Esophagus squamous epithelium (tissue), 5 donors: ENCODE measurements at places on chromosomes 5 and 9.

DNA sequence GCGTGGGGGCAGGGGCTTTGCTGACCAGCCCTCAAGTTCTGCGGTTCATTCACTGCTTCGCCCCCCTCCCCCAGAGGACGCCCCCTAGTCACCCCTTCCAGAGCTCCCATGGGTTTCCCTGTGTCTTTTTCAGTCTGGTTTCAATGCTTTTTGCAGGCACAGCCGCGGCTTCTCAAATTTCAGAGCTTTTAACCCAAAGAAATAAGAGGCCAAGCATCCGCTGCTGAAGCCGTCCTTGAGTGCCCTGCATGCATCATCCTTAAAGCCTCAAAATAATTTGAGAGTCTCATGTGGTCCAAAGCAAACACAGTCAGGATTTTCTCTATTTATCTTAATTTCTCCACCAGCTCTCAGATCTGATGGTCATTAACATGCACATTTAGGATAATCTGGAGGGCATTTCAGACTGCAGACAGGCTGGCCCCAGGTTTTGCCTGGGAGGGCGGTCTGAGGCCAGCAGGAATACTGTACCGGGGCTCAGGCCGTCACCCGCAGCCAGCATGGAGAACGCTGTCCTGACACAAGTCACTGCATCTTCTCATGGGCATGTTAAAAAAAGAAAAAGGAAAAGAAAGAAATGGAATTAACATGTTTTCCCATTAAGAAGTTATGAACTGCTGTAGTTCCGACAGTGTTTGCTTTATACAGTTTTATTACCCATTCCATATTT lies 420.8 kb upstream of the IRX4 start:
- no peak for DNase-seq

DNA sequence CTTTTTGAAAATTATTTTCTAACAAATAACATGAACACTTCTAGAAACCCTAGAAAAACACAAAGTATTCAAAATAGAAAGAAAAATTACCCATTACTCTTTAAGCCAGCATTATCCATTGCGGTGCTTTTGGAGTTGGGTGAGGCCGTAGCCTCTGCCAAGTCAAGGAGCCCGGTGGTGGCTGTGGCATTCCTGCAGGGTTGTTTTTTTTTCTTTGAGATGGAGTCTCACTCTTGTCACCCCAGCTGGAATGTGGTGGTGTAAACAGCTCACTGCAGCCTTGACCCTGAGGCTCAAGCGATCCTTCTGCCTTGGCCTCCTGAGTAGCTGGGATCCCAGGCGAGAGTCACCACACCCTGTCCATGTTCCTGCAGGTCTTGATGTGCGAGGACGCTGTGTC lies 8.2 kb upstream of the AHRR start:
- no peak for DNase-seq

DNA sequence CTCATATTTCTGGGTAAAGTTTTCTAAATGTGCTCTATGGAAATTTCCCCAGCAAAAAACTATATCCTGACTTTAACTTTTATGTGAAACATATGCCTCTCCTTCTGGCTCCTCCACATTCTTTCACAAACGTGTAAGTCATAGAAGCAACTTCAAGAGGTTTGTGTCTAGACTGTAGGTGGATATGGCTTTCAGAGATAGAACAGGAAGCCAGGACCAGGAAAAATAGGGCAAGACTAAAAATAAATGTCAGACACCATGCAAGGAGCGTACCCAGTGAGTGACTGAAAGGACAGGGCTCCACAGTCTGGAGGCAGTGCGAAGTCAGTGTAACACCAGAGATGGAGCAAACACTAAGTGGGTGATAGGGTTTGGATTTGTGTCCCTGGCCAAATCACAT lies 240.7 kb downstream of the COX7C start:
- no peak for DNase-seq

GRCh38 chr5:148825716-148826052 lies 727 bp upstream of the ADRB2 start:
- DNase-seq: no peak

DNA sequence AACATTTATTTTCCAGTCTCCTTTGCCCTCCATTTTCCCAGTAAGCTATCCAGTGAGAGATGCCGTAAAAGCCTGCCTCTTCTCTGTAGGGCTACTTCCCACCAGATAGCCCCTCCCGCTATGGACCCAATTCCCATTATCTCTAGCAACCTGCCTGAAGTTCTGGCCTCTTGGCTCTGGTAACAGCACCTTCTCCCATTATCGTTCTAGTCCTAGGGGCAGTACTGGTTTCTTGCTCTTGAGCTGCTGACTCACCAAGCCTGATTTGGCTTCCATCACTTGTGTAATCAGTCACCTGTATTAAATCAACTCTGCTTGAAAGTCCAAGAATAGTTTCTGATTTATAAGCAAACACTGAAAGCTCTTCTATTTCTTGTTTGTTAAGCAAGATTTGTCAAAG lies 42.8 kb upstream of the PARP8 start:
- DNase-seq: no peak

DNA sequence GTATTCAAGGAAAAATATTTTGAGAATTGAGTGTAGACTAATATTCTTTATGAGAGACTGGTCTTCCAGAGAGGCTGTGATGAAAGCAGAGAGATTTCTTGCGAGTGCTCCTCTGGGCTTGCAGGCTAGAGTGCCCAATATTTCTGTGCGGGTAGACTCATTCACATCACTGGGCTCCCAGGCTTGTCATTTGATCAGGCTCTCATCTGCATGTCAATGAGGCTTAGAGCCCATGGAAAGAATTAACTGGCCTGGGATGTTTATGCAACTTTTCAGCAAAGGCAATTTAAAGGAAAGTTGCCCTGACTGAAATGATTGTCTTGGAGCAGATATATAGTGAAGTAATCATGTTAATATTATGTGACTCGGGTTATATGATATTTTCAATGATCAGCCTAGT lies 42.3 kb downstream of the SNCAIP start:
- DNase-seq: no peak

DNA sequence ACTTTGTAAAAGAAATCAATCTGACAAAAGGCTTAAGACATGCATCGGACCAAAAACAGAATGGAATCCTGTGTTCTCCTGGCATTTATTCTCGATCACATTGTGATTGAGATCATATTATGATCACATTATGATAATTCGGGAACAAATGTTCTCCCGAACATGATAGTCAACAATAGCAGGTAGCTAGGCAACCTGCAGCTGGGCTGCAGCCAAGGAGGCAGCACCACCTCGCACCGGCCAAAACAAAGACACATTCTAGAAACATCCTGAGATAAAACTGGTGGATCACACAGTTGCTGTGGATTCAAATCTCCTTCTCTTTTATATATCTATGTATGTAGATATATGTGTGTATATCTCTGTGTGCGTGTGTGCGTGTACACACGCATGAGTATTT lies 480.6 kb upstream of the CYLC2 start:
- no peak for DNase-seq

DNA sequence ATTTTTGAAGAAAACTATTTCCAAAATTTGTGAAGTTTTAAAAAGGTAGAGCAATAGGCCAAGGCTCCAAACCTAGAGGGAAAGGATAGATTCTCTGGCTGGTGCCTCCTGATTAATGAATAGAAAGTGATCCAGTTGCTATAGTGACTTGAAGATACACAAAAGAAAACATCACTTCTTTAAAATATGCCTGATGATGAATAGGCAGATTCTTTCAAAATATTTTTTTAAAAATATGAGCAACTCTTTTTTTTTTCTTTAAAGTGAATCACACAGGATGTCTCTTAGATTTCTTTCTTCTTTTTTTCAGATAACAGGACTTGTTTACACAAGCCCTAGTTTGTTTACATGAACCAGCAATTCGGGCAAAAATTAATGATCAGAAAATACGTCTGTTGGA lies 124.4 kb downstream of the RFK start:
- no peak for DNase-seq

GRCh38 chr5:113212244-113212920 lies 222.4 kb downstream of the TSSK1B start:
- DNase-seq: no peak

- no peak for DNase-seq
These were observed 25.3 kb downstream of the NSUN2 start for GRCh38 chr5:6607559-6607936.

DNA sequence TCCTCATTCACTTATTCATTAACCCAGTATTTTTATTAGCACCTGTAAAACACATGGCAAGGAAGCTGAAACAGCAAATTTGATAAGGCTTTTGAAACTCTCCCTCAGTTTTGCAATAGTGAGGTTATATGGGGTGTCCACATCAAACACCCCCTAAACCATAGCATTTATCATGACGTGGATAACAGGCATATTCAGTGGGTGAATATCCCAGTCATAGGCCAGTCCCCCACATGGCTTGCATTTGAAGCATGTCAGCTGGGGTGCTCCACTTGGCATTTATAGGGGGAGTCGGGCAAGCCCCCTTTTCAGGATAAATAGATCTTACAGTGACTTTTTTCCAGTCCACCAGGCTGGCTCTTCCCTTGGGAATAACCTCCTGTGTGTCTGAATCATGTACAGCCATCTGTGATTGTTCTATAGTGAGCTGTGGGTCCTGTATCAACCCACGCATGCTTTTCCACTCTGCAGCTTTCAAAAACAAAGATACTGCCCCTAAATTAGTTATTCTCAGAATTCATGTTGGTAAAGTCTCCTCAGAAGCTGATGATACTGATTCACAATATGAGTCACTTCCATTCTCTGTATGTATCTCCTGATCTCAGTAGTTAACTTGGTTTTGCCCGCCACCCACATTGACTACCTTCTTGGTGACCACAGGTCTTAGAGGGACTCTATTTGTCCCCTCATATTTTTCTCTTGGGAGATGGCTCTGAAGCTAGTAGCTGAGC lies 84.4 kb upstream of the SPIN1 start:
- no peak for DNase-seq

DNA sequence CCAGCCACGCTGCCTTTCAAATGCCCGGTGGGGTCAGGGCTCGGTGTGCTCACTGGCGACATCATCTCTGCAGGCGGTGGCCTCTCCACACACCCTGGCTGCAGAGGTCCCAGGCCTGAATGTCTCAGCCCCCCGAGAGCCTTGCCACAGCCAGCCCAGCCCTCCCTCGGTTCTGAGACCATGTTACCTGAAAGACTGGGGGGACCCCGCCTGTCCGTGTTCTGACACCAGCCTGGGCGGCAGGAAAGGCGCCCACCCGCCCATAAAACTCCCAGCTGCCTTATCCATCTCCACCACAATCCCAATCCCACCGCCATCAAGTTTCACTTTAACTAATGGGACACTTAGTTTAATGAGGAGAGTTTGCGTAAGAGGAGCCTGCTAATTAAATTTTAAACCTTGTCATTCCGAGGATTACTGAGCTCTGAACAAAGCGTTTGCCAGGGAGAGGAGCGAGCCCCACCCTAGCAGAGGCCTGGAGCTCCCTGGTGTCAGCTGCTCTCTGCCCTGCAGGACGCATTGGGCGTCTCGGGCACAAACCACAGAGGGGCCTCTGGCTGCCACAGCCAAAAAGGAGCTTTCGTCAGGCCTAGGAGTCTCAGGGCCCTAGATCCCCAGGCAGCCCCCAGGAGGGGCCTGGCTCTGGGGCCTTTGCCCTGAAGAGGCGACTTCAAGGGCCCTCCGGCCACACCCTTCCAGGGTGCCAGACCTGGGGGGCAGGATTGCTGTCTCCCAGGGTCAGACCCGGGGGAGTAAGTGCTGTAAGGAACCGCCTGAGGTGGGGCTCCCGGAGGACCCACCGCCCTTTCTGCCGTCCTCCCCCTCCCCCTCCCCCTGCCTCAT lies 15.3 kb downstream of the LHX3 start:
- no peak for DNase-seq

DNA sequence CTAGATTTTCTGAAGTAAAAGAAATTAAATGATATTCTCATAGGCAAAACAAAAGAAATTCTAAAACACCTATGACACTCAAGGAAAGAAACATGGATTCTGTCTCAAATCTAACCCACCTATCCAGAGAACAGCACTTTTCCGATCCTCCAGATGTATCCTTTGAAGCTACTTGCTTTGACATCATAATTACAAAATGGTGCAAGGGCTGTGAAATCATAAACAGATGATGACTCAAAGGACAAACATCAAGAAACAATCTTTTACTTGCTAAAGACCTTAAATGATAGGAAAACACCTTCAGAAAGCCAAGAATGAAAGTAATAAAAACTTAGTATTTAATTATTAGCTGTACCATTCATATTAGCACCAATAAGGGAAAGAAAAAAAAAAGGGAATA lies 202.6 kb downstream of the DENND1A start:
- no peak for DNase-seq

GRCh38 chr9:13758936-13759335 lies 479.4 kb upstream of the MPDZ start:
- DNase-seq: no peak

DNA sequence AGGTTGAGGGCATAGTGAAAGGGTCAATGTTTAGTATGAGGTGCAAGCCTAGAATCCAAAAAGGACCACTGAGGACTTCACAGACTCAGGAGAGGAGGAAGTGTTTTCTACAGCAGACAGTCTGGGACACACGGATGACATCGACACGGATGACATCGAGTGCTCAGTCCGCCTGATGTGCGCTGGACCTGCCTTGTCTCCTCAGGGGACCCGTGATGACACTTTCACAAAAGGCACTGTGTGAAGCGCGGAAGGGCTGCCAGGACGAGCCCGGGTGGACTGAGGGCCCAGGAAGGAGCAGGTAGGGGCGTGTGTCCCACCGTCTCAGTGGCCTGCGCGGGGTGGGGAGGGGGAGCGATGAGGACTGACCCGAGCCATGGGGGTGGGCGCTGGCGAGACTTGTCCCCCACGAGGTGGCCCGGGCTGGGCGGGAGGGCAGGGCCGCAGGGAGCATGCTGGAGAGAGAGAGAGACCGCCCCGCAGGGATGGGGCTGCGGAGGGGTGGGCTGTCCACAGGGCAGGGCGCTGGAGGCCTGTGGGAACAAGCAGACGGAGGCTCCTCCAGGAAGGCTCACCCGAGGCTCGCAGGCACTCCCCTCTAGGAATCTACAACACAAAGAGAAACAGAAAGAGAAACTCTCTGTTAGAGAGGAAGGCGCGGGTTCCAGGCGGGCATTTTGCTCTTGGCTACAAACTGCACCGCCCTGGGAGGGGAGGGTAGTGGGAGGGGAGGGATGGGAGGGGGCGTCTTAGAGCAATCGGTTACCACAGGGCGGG lies 54.9 kb downstream of the USP20 start:
- no peak for DNase-seq

DNA sequence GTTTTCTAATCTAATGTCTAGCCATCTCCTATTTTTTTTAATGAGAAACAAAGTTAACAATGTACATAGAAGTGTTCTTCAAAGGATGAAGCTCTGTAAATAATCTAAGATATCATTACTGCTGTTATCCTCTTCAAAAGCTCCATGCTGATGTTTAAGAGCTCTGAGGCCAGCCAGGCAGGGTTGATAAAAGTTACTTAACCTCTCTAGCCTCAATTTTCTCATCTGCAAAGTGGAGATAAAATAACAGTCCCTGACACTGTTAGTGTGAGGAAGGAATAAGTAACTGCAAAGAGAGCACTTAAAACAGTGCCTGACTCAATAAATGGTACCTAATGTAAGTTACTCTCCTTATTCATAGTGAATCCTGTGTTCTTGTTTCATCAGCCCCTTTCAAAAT lies 60.1 kb downstream of the LHFPL2 start:
- no peak for DNase-seq

GRCh38 chr5:125503946-125504345 lies 757.5 kb upstream of the ZNF608 start:
- DNase-seq: no peak

GRCh38 chr5:177338251-177339106 lies 13.0 kb downstream of the LMAN2 start:
- DNase-seq: no peak
